NCI-H2081 treated with DMSO at 0.1 percent for 48 hours (cell line): ENCODE measurements at places on chromosomes 4 and X.

GRCh38 chr4:155597933-155598451, 68.7 kb upstream of the GUCY1A1 start:
- no peak for DNase-seq

- no peak for DNase-seq
Observed at GRCh38 chrX:97756879-97757278, 873.2 kb downstream of the RPA4 start.

- DNase-seq: no peak
Observed at GRCh38 chrX:105701310-105702052, 120.9 kb upstream of the NRK start.

- DNase-seq: no peak
Observed at GRCh38 chrX:129846716-129847115, 3.0 kb upstream of the ZDHHC9 start.

- no peak for DNase-seq
Observed at GRCh38 chr4:183399126-183399522, 45.3 kb upstream of the CDKN2AIP start.

DNA sequence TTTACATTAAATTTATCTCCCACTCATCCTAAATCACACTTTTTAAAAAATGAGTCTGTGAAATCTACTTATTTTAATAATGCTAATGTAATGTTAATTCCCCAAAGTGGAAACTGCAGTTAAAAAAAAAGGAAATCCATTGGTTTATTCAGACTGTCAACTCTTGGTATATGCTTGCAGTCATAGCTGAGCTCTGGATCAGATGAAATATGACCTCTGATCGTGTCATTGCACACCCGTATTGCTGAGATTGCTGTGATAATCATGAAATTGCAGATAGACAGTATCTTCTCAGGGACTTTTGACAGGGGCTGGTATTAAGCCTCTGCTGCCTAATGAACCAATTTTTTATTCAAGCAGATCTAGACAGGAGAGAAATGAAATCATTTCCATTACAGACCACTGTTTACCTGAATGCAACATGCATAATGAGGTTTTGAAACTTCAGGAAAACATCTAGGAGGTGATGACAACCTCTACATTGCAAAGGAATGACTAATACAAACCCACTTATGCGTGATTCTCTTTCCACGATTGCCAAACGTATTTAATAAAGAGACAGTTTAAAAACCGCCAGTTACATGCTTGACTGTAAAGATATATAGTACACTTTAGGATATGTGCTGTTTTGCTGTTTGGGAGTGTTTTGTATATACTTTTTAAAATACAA, 138.3 kb upstream of the PUDP start:
- DNase-seq: no peak

DNA sequence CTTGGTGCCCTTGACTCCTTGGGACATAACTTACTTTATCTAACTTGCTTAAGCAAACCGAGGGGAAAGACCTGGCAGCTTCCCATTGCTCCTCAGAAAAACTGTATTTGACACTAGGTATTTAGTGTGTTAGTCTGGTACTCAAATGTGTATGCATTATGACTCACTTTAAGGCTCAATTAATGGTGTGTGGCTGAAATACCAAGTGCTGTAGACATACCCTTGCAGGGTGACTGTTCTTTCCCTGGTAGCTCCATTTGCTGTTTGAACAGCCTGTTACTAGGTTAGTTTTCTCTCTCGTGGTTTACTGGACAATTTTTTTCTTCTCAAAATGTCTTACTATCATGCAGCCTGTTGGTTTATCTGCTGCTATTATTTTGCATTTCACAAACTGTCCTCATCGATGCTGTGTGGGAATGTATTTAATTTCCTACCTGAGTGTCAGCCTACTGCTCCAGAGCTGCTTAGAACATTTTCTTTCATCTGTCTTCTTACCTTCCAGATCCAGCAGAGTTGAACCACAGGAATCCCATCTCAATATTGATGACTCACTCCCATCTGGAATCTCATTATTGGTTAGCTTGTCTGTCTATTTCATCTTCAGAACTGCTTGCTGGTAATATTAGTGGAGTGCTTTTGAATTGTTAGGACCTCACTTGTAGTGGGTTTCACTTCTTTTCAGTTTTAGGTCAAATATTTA, 158.0 kb upstream of the FAT1 start:
- DNase-seq: no peak

DNA sequence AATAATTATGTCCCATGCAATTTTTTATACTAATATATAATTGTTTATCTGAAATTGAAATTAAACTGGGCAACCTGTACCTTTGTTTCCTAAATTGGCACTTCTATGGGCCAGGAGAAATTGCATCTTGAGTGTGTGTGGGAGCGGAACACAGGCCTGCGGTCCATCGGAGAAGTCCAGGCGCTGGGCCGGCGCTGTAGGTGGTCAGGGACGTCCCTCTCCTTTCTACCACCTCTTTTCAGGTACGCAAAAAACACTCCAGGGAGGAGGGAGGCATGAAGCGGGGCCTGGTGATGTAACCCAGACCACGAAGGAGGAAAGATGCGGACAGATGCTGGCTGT, 717 bp downstream of the MGAT4D start:
- DNase-seq: no peak
